Pancreas (tissue), 10 donors: ENCODE measurements at places on chromosomes 4 and X.

DNA sequence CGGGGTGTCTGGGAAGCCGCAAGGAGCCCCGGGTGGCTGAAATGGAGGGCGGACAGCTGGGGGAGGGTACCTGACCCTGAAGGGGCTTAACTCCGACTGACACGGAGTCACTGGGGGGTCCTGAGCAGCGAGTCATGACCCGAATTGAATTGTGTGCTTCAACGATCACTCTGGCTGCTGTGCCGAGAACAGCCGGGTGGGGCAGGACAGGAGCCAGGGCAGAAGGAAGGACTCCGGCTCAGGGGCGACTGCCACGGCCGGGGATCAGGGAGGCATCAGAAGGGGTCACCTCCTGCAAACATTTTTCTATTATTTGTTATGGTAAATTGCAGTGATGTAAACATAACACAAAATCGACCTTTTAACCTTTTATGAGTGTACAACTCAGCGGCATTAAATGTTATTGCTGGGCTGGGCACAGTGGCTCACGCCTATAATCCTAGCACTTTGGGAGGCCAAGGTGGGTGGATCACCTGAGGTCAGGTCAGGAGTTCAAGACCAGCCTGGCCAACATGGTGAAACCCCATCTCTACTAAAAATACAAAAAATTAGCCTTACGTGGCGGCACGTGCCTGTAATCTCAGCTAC, 21.6 kb downstream of the ZFYVE28 start:
- no peak overlapping the region for H3K27ac ChIP-seq
- no peaks in the 10 kb centered on the region for H3K36me3 ChIP-seq
- no peaks in the 10 kb centered on the region for H3K27me3 ChIP-seq
- no peak for DNase-seq

DNA sequence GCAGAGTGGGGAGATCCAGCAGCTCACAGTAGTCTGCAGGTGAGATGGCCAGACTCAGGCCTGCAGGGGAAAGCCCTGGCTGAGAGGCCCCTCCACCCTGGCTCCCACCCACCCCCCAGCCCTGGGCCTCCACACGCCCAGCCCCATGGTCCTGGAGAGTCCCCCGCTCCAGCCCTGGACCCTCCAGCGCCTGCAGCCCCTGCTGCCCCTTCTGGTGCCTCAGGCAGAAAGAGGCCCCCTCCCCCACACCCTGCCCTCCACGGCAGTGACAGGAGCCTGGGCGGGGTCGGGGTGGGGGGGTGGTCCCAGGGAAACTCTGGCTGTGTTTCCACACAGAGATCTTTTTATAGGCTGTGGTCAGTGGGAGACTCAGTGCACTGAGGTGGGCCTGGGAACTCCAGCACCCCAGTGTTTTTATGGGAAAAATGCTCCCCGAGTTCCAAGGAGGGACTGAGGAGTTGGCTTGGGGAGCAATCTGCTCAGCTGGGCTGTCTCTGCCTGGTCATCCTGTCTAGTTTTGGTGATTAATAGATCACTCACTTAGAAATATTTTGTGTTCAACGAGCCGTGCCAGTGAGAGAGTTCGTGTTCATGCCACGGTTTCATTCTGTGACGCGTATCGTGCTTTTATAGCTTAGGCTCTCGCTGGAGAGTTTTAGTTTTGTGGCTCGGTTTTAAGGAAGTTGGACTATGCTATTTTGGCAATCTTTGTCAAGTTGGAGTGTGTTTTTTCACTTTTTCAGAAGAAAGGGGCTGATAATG, 53.1 kb upstream of the HGFAC start:
- H3K27me3 ChIP-seq: no peaks in the 10 kb centered on the region
- H3K4me1 ChIP-seq: no peaks in the 10 kb centered on the region
- no peak for DNase-seq

- DNase-seq: no peak
- no peaks in the 10 kb centered on the region for H3K36me3 ChIP-seq
- H3K27ac ChIP-seq: no peak overlapping the region
- no peaks in the 10 kb centered on the region for H3K27me3 ChIP-seq
- H3K4me1 ChIP-seq: no peaks in the 10 kb centered on the region
- H3K4me3 ChIP-seq: no peak overlapping the region
Measured at GRCh38 chr4:21034728-21035127, 334.5 kb downstream of the PACRGL start.

DNA sequence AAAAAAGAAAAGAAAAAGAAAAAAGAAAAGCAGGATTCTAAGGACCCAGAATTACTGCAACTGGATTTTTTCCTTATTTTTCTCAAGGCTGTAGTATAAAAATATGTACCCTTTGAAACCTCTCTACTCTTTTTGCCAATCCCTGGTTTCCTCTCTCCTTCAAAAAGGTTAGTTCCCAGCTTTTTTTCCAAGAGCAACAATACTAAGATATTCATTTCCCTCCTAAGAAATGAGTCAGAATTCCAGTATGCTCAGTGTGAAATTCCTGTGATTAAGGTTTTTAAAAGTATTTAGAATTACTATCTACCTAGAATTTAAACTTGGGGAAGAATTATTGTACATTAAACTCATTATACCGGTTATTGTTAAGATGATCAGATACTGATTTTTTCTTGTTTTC, 22.0 kb downstream of the SMIM14 start:
- no peak overlapping the region for H3K27ac ChIP-seq
- H3K4me1 ChIP-seq: peaks cover 14% of the 10 kb centered on the region
- DNase-seq: no peak
- no peaks in the 10 kb centered on the region for H3K27me3 ChIP-seq
- no peak overlapping the region for H3K4me3 ChIP-seq

DNA sequence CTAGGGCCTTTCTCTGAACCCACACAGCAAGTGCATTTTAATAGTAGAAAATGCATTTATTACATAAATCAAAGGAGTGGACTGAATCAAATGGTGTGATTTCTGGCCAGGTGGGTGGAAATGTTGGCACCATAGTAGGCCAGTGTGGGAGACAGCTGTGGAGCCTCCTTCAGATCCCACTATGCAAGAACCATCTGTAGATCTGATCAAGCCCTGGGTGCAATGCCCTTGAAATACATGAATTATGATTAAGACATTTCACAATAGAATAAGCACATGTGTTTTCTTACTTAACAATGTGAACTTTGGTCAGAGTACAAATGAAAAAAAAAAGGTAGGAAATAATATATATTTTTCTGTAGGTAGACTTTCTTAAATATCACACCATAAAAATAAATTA, 204.3 kb downstream of the PCDH7 start:
- DNase-seq: no peak
- no peaks in the 10 kb centered on the region for H3K36me3 ChIP-seq
- H3K4me1 ChIP-seq: no peaks in the 10 kb centered on the region
- no peak overlapping the region for H3K27ac ChIP-seq
- H3K4me3 ChIP-seq: no peak overlapping the region

GRCh38 chr4:124409044-124409443, 303.5 kb downstream of the ANKRD50 start:
- H3K27me3 ChIP-seq: no peaks in the 10 kb centered on the region
- no peak overlapping the region for H3K27ac ChIP-seq
- H3K36me3 ChIP-seq: no peaks in the 10 kb centered on the region
- no peak for DNase-seq

DNA sequence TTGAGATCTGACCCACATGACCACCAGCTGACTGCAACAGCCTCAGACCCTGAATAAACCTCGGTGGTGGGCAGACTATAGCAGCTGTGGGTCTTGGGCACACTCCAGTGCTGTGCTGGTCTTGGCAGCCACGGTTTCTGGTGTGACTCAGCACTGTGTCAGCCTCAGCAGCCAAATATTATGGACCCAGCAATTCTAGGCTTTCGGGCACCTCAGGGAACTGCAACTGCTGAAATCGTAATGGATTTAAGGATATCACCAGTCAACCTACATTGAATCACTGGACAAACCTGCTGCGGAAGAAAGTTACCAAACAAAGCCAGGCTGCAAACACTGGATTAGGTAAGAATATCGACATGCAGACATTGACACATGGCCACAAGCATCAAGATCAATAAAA, 10.5 kb upstream of the UBE2NL start:
- no peak overlapping the region for H3K4me3 ChIP-seq
- no peak overlapping the region for H3K27ac ChIP-seq
- no peaks in the 10 kb centered on the region for H3K36me3 ChIP-seq
- DNase-seq: no peak
- H3K27me3 ChIP-seq: no peaks in the 10 kb centered on the region

DNA sequence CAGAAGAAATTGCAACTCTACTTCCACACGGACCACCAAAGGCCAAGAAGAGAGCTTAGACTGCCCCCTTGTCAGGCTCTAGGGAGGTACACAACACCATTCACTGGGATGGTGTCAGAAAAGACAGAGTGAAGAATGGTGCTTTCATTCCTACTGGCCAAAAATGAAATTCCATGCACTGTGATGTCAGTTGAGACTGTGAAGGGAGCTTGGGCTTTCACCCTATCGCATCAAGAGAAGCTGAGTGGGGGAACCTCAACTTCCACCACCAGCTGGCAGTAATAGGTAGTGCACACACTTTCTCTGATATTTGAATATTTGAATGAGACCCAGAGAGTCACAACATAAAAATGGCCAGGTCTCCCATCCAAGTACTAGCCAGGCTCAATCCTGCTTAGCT, 65.9 kb downstream of the ZNF711 start:
- no peaks in the 10 kb centered on the region for H3K36me3 ChIP-seq
- H3K27ac ChIP-seq: no peak overlapping the region
- H3K4me3 ChIP-seq: no peak overlapping the region
- DNase-seq: no peak

DNA sequence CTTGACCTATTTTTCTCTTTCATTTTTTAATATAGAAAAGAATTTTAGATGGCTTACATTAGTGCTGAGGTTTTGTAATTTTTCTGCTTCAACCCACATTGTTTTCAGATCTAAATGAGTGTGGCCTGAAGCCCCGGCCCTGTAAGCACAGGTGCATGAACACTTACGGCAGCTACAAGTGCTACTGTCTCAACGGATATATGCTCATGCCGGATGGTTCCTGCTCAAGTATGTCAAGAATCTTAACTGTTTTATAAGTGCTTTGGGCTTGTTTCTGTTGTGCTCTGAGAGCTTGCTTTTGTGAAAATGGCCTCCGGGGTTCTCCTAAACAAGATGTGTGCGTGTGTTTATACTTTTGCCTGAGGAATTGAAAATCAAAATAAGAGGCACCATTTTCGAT, 41.6 kb downstream of the NPNT start:
- no peak for DNase-seq
- H3K27me3 ChIP-seq: no peaks in the 10 kb centered on the region
- no peak overlapping the region for H3K4me3 ChIP-seq
- no peaks in the 10 kb centered on the region for H3K4me1 ChIP-seq

DNA sequence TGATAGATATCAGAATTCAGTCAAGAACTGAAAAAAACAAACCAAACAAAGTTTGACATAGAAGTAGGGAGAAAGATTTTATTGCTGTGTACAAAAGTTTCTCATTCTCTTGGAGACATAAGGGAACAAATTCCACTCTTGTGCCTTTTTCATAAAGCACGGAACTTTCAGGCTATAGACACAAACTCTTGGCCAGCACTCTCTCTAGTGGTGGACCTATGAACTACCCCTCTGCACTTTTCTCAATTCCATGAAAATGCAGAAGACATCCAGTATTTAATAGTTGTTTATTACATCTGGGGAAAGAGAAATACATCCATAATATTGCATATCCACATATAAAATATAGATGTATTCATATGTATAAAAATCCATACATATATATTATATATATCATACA, 291.6 kb upstream of the HS3ST1 start:
- H3K4me3 ChIP-seq: no peak overlapping the region
- H3K4me1 ChIP-seq: no peaks in the 10 kb centered on the region
- no peaks in the 10 kb centered on the region for H3K36me3 ChIP-seq
- no peak for DNase-seq
- no peaks in the 10 kb centered on the region for H3K27me3 ChIP-seq

GRCh38 chr4:165009493-165010227, 22.1 kb upstream of the TRIM60 start:
- no peak overlapping the region for H3K27ac ChIP-seq
- no peaks in the 10 kb centered on the region for H3K27me3 ChIP-seq
- H3K4me3 ChIP-seq: no peak overlapping the region
- H3K4me1 ChIP-seq: no peaks in the 10 kb centered on the region

DNA sequence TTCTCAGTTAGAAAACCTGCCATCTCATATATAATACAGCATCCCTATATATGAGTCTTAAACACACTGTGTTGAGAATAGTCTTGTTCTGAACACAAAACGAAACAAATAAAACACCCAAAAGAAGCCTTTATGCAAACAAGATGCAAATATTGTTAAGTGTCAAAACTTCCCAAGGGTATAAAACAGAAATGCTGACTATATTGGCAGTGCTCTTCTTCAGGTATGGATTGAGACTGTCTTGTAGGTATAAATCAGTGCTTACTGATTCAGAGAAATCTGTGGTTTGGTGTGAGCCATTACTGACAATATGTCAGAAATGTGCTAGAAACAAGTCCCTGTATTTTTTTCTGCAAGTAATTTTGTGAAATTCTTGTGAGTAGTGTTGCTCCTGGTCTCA, 82.8 kb upstream of the CTSO start:
- H3K4me3 ChIP-seq: no peak overlapping the region
- H3K4me1 ChIP-seq: no peaks in the 10 kb centered on the region
- no peak overlapping the region for H3K27ac ChIP-seq

- no peak overlapping the region for H3K4me3 ChIP-seq
- H3K27ac ChIP-seq: no peak overlapping the region
Measured at GRCh38 chr4:15990570-15991285, 27.8 kb upstream of the FGFBP2 start.

GRCh38 chr4:6852582-6852981, 57.0 kb upstream of the TBC1D14 start:
- no peak for DNase-seq
- no peak overlapping the region for H3K4me3 ChIP-seq
- H3K27me3 ChIP-seq: no peaks in the 10 kb centered on the region

DNA sequence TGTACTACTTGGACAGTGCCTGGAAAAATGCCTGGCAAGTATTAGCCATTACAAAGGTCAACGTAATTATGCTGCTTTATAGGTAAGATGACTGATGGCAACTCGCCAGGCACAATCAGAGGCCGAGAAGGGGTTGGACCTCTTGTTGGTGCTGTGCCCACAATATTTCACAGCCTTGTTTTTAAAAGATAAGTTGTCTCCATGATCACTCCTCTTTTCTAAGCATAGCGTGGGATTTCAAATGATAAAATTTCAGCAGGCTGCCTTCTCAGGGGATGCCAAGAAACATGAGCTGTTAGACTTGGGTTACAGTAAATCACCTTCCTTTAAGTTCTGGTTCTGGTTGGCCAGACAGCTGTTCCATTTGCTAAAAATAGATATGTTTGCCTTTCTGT, 26.9 kb downstream of the HOPX start:
- no peaks in the 10 kb centered on the region for H3K36me3 ChIP-seq
- H3K4me3 ChIP-seq: no peak overlapping the region
- peak; percentile 7 for DNase-seq
- H3K27me3 ChIP-seq: no peaks in the 10 kb centered on the region
- H3K4me1 ChIP-seq: no peaks in the 10 kb centered on the region

DNA sequence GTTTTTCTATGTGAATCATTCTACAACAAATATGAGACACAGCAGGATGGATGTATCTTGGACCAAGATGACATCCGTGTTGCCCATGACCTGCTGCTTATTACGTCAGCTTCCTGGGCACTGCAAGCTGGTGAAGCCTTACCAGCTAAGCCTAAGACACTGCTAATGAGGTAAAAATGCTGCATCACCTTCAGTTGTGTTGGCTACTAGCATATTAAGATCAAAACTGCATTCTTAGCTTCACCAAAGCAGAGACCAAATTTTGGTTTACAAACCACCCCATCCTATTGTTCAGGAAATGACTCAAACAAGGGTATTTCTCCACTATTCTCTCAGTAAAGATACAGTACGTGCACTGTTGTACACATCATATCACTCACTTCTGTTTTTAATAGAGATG, 50.3 kb downstream of the MAML3 start:
- no peak for DNase-seq
- peaks cover 3% of the 10 kb centered on the region for H3K4me1 ChIP-seq
- H3K36me3 ChIP-seq: no peaks in the 10 kb centered on the region
- H3K27me3 ChIP-seq: no peaks in the 10 kb centered on the region
